NCI-H187 treated with DMSO at 0.1 percent for 48 hours (cell line): ENCODE measurements at places on chromosomes 5 and 9.

DNA sequence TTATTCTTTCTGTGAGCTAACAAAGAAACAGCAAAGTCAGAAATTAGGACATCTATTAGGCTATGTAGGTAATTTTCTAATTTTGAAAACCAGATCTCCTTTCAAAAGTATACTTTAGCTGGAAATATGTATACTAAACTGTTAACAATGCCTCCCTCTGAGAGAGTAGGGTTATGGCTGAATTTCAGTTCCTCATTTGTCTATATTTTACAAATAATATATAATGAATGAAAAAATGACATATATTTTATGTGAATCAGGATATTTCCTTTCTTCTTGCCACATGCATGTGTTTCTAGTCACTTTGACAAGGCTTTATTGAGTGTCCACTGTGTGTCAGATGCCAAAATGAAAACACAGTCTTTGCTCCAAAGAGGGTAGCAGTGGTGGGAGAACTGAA is 15.4 kb downstream of the HACD4 start:
- no peak for DNase-seq

GRCh38 chr9:31388660-31389059 is 995.8 kb upstream of the ACO1 start:
- DNase-seq: no peak

GRCh38 chr5:23507278-23507685 is at the start of gene PRDM9:
Gene PRDM9 (plus strand): TSS chr5:23507609. CDS start chr5:23509034, 1,425 bp downstream.
- DNase-seq: peak; percentile 71

DNA sequence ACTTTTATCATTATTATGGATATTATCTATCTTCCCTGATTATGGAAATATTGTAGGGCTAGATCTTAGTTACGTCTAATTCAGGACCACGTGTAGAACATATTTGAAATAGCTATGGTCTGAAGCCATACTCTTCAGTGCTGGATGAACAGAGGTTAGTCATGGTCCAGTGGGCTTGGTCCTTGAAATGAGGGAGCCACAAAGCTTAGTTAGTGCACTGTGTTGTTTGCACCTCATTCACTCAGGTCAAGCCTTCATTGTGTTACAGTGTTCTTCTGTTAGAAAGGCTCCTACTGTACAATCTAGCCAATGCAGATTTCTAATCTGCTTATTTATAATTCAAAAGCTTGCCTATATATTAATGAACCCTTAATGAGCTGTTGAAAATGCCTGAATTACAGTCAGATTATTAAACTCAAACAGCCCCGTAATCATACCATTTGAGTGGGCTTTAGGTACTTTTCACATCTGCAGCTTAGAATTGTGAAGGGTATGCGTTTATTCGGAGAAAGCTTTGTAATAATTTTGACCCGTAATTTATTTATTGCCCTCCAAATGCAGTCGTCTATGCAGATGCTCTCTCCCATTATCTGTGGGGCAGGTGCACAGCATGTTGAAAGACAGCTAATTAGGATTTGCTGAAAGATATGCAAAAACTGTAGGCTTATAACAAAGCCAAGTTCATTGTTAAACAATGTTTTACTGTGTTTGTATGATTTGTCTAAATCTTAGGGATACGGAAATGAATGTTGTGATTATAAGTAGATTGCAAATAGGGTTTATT is 164.9 kb downstream of the PBX3 start:
- no peak for DNase-seq

- no peak for DNase-seq
These were observed 148.3 kb downstream of the ENC1 start for GRCh38 chr5:74492230-74492629.

GRCh38 chr5:1090538-1090937 is 21.3 kb downstream of the SLC12A7 start:
- DNase-seq: no peak

DNA sequence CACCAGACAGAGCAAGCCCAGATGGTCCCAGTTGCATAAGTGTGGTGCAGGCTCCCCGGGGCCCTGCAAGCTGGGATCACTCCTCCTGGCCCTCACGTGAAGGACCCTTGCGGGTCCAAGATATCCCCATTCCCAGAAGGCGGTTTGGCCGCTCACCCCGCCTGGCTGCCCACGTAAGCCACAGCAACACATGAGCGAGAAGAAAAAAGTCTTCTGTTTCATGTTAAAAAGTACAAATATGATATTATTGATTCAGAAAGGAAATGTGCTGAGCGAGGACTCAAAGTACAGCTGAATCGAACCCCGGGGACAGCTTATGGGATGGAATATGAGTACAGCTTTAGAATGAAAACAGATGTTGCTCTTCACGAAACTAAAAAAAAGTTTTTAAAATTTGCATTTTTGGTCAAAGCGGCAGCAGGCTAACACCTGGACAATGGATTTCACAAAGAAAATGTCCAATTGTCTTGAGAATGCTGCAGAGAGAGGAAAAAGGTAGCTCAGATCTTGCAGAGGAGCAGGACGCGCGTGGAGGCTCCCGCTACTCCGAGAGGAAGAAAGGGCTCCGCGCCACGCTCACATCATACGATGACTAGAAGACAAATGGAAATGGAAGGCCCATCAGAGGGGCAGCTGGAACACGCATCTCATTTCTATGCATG is 427.6 kb downstream of the IRX1 start:
- DNase-seq: no peak

GRCh38 chr5:132834057-132834456 is 3.6 kb upstream of the SHROOM1 start:
- no peak for DNase-seq

DNA sequence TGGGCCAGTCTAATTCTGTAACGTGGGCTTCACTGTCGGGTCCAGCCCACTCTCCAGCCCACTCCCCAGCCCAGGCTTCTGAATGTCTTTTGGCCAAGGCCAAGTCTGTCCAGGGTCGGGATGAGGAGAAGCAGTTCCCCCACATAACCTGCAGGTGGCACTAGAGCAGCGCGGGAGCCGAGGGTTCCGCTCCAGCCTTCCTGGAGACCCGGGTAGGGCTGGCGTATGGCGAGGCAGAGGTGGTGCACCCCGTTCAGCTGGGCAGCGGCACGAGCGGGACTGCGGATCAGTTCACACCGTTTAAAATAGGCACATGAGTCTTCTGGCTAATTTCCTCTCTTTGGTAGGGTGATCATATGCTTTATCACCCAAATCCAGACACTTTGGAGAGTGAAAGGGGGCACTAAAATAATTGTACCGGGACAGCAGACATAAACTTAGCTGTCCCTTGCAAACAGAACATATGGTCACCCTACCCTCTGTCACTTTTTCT is 185.9 kb downstream of the MSX2 start:
- DNase-seq: peak; percentile 28

GRCh38 chr5:123007182-123007581 is 29.3 kb downstream of the PPIC start:
- peak; percentile 35 for DNase-seq

DNA sequence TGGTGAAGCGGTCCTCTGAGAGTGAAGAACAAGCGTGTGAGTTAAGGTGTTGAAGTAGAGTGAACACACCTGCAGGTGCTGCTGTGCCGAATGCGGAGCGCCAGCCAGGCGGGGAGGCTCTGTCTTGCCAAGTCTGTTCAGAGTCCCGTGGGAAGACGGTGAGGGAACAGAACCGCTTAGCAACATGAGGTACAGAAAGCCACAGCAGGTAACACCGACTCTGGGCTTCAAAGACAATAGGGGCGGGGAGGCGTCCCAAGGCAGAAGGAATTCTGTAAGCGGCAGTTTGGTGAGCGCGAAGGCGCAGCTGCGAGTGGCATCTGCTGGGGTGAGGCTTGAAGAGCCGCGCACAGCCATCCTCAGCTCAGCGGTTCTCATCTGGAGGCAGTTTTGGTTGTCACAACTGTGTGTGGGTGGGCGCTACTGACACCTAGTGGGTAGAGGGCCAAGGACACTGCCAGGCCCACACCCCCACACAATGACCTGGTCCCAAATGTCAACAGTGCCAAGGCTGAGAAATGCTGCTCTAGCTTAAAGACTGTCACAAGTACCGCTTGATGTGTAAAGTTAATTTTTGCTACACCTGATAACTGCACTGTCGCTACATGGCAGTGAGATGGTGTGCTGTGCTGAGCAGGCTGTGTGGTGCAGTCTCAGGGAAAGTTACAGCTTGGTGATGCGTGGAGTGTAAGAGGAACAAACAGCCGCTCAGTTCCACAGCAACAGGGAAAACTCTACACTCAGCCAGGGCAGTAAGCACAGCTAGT is 67.4 kb upstream of the TBC1D9B start:
- DNase-seq: no peak
